ENCODE measurements at places on chromosomes 7 and 10.
A peak's percentile ranks its signal among the peaks of the same experiment; 100 is the strongest.

DNA sequence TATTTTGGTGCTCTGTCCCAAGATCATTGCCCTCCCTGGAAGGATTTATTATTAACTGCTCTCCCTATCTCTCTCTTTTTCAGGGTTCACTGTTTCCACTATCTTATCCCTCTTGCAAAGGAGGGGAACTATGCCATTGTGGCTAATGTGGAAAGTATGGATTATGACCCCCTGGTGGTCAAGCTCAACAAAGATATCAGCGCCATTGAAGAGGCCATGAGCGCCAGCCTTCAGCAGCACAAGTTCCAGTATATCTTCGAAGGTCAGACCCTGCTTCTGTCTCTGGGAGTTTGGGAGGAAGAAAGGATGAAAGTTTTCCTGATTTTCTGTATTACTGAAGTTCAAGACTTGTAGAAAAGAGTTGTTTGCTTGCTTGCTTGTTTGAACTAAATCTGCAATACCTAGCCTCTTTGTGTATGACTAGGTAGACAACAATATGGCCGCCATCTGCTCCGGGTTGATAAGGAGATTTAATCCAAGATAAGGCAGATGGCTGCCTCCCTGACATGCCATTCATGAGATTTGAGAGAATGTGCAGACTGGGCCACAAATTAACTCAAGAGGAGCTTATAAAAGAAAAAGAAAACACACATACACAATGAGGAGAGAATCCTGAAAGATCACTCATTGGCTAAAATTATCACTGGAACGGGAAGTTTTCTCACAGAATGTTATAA lies 122.2 kb upstream of the LRGUK start:
- DNase-seq, result no peak

DNA sequence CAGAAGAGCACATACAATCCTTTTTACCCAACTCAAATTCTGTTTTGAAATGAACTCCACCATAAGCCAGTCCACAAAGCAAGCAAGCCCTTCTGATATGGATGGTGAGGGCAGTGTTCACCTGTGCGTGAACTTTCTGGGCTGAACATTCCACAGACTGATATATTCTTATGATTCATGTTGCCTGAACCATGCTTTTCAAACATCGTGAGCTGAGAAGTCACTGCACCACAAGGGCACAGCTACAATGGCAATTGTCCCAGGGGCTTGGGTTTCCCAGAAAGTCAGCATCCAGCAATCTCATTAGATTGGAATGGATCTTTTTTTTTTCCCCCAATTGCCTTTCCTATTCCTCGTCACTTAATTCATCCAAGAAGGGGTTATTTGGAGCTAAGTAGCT lies 86.9 kb upstream of the ZNF438 start:
- DNase-seq, result no peak

DNA sequence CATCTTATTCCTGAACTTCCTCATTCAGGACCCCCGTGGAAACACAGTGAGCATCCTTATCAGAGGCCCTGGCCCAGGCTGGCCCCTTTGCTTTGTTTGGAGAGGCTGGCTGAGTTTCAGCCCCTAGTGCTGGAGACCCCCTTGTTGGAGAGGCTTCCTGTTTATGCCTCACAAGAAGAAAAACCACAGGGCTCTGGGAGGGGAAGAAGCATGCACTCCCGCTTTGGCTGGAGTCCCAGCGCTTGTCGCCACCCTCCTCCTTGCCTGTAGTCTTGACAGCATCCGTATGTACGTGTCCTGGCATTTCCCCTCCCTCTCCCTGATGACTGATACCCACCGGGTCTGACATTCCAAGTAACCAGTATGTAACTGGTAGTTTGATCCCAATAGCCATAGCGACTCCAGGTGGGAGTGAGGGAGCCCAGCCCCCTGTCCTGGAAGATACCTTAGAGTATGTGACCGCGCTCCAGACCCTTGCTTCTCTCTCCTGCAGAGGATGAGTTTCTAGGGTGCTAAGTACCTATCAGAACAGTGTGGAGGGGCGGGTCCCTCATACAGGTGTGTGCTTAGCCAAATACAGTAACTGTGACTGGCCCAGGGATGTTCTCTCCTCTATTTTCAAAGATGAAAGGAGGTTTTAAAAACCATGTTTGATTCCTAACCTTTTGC lies 6.9 kb upstream of the ATP6V0E2 start:
- no peak for DNase-seq

DNA sequence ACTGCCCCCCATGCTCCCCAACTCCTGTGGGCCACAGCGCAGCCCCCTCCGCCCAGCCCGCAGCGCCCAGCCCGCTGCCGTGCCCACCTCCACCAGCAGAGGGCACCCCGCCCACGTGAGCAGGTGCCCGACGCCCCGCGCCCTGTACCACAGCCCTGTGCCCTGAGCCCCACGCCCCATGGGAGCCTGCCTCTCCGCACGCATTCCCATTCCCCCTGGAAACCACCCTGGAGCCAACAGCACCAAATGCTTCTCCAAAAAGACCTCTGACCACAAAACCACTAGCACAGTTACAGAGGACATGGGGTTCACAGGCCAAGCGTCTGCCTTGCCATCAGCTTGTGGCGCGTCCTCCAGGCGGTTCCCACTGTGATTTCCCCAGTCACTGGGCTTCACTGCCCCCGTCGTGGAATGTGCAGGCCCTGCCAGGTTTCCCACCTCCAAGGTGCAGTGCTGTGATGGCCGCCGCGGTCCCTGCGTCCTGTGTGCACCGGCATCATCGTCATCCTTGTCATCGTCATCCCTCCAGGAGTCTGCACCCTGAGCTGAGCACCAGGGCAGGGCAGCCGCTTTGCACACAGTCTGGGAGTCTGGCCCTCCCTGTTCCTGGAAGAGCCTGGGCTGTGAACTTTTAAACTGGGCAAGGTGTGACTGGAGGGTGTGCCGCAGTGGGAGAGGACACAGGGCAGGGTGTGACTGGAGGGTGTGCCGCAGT lies 61.7 kb downstream of the PWWP2B start:
- peak; percentile 33 for DNase-seq

DNA sequence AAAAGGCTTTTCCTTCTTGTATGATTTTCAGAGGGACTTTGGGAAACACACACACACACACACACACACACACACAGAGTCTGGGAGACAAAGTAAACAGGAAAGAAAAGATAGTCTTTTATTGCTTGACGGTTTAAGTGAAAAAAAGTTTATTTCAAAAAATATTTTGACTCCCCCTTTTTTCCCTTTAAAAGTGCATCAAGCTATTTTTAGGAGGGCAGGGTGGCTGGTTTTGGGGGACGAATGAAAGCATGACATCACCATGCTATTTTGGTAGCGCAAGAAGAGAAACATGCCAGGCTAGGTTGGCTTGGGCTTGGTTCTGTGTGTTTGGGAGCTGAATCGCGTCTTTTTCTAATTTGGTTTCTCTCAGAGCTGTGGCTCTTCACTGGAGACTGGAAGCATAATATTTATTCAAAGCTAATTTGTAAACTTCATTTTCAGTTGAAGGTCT lies 129.2 kb downstream of the BAMBI start:
- no peak for DNase-seq

DNA sequence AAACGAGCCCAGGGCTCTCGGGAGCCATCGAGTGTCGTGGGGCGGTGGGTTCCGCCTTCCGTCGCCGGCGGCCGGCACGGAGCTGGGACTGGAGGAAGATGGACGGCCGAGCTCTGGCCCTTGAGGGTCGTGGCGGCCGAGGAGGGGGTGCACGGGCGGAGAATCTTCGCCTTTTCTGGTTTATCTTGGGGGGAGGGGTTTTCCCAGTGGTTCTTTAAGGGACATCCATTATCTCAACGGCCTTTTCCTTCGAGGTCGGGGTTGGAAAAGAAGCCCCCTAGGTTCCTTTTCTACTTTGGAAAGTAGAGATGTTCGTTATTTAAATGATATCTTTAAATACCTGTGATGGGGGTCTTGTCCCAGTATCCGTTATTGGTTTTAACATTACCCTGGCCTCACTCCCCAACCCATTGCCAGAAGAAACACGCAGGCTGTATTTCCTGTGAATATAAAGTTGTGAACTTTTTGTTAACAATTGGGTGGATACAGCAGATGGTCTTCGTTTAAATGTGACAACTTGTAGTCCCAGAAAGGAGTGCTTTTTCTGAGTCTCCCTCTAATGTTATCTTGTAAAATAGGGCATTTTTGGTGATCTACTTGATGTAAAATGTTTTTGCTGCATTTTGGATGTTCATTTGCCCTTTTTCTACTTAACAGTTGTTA lies 765 bp downstream of the CCAR1 start:
- DNase-seq, result no peak

DNA sequence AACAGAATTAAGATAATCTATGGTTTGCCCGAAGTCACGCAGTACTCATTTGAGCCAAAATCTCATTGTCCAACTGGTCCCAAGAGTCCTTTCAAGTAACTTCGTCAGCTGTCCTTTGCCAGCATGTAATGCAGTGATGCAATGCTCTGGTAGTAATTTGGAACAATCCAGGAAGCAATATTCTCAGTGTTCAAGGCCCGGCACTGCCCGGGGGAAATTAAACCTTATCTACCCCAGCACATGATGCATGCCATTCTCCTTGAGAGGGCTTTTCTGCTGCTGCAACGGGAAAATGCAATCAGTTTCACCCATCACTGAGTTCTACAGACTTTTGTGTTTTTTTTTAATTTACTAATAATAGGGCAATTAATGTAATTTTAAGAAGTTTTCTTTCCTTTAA lies 77.6 kb upstream of the NME8 start:
- no peak for DNase-seq

DNA sequence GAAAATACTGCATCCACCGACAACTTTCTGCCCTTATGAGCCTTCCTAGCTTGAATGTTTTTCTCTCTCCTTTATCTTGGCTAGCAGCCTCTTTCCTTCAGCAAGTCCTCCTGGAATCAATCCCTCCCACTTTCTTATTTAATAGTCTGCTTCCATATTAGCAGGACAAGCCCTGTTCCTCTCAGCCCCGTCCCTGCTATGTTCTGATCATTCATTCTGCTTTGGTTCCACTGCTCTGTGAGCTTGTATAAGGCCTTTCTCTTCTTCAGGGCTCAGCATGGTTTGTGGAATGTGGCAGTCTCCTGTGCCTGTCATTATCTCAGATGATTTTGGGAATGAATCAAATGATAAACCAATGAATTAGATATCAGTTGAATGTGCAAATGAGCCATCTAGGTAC lies 420.1 kb downstream of the DPP6 start:
- DNase-seq, result no peak

GRCh38 chr10:62893036-62893435 lies 76.9 kb upstream of the EGR2 start:
- DNase-seq, result no peak

DNA sequence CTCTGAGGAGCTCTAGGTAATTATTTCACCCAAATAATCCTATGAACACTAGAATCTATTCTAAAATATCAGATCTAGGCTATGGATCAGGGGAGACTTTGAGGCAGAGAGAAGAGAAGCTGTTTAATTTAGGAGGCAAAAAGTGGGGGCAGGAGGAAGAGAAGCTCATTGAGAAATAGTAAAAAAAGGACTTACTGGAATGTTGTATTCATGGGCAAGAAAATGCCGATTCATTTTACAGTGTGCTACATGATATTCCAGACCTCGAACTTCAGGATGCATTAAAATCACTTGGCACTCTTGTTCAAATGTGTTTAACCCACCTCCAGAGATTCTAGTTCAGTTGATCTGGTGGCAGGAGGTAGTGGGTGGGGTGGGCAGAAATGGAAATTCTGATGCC lies 109.5 kb upstream of the ITGB1 start:
- DNase-seq, result no peak

DNA sequence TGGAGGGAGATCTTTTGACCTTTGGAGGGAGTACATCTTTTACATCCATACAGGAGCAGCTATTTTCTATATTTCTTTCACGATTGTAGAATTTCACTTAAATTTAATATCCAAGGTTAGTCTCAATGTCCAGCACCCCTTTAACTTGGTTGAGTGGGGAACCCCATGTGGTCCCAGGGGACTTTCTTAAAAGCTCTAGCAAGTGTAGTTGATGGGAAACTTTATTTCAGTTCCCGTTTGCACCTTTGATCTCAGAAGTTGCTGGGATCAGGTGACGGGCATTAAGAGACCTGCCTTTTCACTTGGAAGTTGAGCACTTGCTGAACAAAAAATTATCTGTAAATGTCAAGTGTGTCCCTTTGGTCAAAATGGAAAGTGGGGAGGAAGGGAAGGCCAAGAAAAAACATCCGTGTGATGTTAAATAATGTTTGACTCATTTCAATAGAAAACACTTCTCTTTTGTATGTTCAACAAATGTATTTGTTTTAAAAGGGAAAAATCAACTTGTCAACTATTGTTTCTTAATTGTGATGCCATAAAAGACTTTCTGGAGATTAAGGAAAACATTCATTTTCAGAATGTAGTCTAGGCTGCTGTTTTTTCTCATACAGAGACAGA lies 370.1 kb upstream of the GALNT17 start:
- DNase-seq, result no peak

DNA sequence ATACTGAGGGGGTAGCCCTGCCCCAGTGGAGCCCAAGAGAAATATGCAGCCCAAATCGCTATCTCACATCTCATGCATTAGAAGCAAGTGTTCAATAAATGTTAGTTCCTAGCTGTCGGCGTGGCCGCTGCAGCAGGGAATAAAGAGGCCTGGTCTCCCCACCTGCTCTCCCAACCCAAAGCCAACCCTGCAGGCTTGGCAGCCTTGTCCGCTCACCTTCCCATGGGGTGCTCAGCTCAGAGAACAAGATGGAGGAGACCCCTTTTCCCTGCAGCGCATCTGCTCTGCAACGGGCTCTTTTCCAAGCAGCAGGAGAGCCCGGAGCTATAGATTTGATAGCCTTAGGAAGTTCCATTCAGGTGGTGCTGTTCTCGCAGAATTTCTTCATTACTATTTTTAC lies 12.0 kb upstream of the DOCK1 start:
- DNase-seq, result no peak

- no peak for DNase-seq
Observed at GRCh38 chr10:24822590-24822989, 98.9 kb upstream of the ARHGAP21 start.

DNA sequence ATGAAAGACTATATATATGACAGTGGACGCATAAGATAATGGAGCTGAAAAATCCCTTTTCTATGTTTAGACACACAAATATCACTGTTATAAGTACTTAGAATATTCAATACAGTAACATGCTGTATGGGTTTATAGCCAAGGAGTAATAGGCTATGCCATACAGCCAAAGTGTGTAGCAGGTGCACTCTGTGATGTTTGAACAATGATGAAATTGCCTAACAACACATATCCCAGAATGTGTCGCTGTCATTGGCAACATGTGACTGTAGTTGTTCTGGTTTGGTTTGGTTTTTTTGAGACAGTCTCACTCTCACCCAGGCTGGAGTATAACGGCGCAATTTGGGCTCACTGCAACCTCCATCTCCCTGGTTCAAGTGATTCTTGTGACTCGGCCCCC lies 26.1 kb downstream of the NOM1 start:
- no peak for DNase-seq

- no peak for DNase-seq
Observed at GRCh38 chr7:2488272-2488645, 12.1 kb upstream of the GRIFIN start.

DNA sequence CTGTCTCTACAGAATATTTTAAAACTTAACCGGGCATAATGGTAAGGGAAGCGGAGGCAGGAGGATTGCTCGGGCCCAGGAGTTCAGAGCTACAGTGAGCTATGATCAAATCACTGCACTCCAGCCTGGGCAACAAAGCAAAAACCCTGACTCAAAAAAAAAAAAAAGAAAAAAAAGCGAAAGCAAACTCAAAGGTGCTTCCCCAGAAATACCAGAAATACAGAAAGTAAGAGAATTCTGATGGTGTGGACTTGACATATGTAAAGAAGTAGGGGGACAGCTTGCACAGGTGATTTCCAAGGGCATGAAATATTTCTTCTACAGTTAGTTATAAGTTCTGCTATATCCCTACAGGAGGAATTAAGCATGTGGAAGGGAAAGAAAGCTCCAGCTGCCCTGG lies 69.7 kb upstream of the APBB1IP start:
- no peak for DNase-seq

GRCh38 chr10:77732213-77733003 lies 94.8 kb upstream of the KCNMA1 start:
- DNase-seq, result no peak
